Ovary (tissue), 10 donors: ENCODE measurements at places on chromosomes 5 and 9.

GRCh38 chr9:81380504-81381359 is 308.6 kb downstream of the TLE1 start:
- DNase-seq: no peak

GRCh38 chr5:74153255-74153790 is 487.2 kb downstream of the ENC1 start:
- no peak for DNase-seq

DNA sequence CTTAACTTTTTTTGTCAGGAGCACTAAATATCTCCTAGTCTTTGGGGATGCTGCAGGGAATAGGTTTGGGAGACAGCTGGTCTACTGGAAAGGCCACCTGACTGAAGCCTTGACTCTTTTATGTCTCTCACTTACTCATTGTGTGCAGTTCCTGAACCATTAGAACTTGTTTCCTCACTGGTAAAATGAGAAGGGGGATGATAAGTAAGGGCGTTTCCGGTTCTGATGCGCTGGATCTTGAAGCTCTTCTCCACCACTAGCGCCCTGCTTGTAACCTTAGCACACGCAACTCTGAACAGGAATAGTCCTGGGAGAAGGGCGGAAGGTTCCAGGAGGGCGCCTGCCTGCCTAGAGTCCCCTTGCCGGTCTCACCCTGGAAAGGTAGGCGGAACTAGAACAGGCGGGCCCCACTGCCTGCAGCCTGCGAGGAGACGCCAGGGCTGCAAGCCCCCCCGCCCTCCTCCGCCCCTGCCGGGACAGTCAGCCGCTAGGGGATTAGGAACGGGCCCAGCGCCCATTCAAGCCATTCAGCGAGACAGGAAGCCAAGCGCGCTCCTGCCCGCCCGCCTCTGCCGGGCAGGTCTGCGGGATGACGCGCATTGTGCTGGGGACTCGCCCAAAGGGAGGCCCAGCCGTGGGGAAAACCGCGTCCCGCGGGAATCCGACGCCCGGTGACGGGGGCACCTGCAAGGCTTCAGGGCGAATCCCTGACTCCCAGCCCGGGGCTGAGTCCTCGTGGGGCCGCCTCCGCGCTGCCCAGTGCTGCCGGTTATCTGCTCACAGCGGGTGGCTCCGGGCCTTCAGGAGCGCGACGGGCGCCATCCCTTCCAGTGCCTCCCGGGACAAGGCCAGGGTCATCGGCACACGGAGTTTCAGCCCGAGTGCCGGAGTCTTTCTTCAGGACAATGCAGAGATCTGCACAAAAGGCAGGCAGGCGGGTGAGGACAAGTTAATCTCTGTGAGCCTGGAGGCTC is 44.0 kb upstream of the XPA start:
- DNase-seq: peak; percentile 52

DNA sequence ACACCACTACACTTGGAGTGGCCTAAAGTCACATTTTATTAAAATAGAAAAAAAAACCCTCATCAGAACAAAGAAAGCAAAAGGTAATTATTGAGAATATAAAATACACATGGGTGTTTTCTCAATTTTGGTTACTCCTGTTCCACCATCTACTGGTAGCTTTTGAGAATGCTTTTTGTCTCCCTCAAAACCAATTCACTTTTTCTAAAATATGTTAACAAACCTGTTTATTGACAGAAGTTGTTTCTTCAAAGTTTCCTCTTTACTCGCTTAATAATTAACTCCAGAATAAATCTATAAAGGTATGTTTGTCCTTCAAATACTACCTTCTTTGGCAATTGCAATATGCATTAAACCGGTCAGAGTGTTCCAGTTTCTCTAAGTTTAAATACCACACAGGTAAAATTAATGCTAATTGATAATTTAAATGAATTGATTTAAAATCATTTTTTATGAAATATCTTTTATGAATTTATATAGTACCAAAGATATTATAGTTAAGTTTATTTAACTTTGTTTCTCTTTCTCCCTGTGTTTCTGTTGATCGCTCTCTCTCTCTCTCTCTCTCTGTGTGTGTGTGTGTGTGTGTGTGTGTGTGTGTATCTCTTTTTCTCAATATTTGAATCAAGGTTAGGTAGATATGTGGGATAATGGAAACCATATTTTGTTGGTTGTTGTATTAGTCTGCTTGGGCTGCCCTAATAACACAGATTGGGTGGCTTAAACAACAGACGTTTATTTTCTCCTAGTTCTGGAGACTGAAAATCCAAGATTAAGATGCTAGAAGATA is 487.4 kb downstream of the PRDM9 start:
- no peak for DNase-seq

- no peak for DNase-seq
These were observed 1.9 kb upstream of the PCDHAC2 start for GRCh38 chr5:140964356-140964755.

- DNase-seq: no peak
These were observed 26.1 kb upstream of the MACIR start for GRCh38 chr5:103232393-103232999.

GRCh38 chr9:96874947-96875460 is 20.7 kb upstream of the ZNF782 start:
- DNase-seq: no peak

DNA sequence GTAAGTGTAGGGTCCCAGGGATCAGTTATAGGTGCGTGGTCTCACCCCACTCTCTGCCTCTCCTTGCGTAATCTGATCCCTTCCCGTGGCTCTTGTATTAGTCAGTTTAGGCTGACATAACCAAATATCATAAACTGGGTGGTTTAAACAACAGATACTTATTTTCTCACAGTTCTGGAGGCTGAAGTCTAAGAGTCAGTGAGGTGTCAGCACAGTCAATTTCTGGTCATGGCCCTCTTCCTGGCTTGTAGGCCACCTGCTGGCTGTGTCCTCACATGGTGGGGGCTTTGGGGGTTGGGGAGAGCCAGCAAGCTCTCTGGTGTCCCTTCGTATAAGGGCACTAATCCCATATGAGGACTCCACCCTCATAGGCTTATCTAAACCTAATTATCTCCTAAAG is 32.3 kb downstream of the CARTPT start:
- no peak for DNase-seq

DNA sequence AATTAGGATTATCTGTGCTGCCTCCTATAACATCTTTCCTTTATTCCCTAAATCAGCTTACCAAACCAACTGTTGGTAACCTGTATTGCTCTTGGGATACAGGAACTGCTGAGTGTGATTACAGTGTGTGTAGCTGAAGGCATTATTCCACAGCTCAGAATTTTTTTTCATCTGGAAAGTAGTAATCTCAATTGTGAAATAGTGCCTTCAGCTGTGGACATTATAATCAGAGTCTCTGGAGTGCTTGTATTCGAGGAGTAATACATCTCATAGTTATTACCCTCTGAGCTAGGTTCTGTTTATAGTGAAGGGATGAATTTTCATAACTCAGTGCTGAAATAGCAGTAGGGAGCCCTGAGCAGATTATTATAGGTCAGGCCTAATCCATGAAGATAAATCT is 199.5 kb downstream of the MAST4 start:
- no peak for DNase-seq

- no peak for DNase-seq
These were observed 126.5 kb upstream of the GDNF start for GRCh38 chr5:37966291-37966690.

DNA sequence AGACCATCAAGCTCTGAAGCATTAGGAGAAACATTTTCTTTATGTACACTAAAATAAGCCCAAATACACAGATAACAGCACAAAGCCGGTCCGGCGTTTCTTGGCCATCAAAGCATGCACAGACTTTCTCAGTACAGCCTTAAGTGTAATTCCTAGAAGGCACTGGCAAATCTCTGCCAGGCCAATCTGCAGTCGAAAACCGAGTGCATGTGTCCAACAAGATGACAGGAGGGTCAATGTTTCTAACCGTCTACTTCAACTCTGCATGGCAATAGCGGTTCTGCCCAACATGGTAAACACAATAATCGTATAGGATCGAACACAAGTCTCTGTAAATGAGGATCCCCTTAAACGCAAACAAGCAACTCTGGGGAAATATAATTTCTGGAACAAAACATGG is 1.1 kb downstream of the ARL15 start:
- DNase-seq: no peak

GRCh38 chr5:10059980-10060379 is 189.7 kb downstream of the ATPSCKMT start:
- no peak for DNase-seq

- DNase-seq: no peak
These were observed 324 bp downstream of the LPCAT1 start for GRCh38 chr5:1523480-1523792.

DNA sequence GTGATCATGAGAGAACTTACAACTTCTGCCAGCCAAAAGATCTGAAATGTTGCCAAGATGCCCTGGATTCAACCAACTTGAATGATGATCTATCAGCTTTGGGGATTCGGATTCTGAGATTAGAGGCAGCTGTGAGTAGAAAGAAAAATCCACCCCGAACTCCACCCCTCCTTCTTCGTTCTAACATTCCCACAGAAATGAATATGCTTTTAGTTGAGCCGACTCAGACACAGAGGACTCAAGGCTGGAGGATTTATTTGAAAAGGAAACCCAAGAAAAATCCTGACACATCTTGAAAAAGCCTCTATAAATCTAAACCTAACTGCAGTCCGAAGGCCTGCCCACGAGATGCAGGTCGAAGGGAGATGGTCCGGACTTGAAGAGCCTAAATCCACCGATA is 275.0 kb downstream of the GAS1 start:
- DNase-seq: no peak

DNA sequence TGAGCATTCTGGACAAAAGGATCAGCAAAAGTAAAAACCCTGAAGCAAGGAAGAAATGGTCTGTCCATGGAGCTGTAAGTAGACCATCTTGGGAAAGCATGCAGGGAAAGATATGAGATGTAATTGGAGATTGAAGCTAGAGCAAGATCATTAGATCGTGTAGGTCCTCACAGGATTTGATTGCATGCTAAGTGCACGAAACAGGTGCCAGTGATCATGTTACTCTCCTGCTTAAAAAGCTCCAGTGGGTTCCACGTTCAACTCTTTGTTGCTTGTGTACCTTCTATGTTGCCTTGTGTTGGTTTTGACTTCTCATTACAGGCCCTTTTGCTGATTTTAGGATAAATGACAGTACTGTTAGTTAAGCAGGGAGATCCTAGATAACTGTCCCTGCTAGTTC is 442.0 kb downstream of the DMRT2 start:
- no peak for DNase-seq

DNA sequence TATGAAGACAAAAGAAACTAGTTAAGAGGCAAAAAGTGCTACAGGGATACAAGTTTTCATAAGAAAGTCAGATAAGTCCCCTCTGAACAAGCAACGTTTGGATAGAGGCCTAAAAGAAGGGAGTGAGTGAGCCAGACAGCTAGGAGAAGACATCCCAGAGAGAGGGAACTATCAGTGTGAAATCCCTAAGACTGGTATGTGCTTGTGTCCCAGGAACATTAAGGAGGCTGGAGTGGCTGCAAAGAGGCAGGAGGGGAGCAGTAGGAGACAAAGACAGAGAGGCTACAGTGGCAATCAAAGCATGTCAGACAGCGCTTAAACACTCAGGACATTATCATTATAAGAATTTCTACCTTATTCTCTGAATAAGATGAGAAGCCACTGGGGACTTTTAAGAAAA is 139.1 kb upstream of the STK32A start:
- DNase-seq: no peak

GRCh38 chr9:124394167-124394566 is 21.1 kb downstream of the PSMB7 start:
- no peak for DNase-seq

DNA sequence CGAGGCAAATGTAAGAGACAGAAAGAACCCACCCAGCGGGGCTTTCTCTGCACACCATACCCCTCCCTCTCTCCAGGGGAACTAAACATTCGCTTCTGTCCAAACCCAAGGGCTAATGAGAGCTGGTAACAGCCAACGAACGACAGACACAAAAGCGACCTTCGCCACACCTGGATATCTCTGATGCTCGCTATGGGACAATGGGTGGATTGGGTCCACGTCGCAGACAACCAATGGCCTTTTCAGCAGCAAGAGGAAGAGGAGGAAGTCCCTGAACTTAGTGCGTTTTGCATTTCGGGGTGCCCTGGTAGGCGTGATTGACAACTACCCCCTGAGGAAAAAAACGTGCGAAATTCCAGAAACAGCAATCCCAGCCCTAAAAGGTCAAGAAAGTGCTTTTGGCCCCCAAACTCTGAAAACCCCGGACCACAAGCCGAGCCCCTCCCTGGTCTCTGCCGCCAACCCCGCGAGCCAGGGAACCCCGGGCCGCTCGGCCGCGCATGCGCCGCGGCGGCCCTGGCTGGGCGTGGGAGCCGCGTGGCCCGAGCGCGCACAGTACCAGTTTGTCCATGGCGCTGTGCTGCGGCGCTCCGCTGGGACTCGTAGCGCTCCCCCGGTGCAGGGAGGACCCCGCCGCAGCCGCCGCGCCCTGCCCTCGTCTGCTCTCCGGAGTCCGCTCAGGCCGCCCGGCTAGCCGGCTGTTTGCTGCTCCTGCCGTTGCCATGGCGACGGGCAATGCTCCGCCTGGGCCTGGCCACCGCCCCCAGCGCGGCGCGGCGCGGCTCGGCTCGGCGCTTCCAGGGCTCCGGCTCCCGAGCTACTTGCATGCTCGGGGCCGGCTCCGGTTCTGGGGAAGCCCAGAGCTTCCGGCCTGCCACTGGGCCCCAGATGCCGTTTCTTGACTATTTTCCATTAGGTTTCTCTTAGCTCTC is 66.9 kb upstream of the DNAH5 start:
- DNase-seq: peak; percentile 91

DNA sequence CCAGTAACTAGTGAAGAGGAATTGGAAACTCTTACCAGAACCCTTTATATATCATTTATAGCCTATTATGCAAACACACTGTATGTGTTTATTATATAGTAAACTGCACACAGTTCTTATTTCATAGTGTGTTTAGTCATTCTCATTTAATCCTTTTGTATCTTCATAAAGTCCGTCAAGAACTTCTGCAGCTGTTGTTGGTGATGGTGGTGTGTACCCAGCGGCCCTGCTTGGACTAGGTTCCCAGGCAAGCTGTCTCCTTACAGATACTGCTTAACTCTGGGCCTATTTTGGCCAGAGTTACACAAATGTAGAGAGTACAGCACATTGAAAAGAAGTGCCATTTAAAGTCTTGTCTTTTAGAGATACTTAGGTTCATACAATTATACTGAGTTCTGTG is 231.9 kb downstream of the NDUFS4 start:
- DNase-seq: no peak

GRCh38 chr5:150521522-150521817 is 13.5 kb downstream of the NDST1 start:
- DNase-seq: no peak
